CD8-positive, alpha-beta memory T cell (primary cell): ENCODE measurements at places on chromosomes 11 and 22. TPM values are rescaled to one million over a fixed set of nuclear protein-coding genes. Genes with fewer than 3 reads are reported as not detected.

- no peaks in the 10 kb centered on the region for H3K27me3 ChIP-seq
- H3K36me3 ChIP-seq: no peaks in the 10 kb centered on the region
- peaks cover 48% of the 10 kb centered on the region for H3K4me1 ChIP-seq
Measured at GRCh38 chr11:68326334-68327215, 14.2 kb downstream of the LRP5 start.

DNA sequence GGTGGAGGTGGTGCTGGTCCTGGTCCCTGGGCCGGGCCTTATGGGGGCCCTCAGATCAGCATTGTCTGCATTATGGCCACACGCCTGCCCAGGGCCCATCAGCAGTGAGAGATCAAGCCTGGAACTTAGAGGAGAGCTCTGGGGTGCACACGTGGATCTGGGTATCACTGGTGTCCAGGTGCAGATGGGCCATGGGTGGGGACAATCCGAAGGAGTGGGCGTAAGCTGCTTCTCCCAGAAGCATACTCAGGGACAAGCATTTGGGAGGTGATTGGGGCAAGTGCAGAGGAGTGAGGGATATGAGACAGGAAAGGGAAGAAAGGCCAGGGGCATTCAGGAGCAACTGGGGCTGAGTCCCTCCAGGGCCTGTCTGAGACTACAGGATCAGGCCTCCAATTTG is 84.3 kb downstream of the CSNK2A3 start:
- no peak overlapping the region for H3K27ac ChIP-seq
- no peaks in the 10 kb centered on the region for H3K27me3 ChIP-seq
- no peaks in the 10 kb centered on the region for H3K36me3 ChIP-seq
- no peaks in the 10 kb centered on the region for H3K4me1 ChIP-seq
- DNase-seq: no peak

- no peaks in the 10 kb centered on the region for H3K27me3 ChIP-seq
- peaks cover 4% of the 10 kb centered on the region for H3K4me1 ChIP-seq
- H3K36me3 ChIP-seq: peaks cover 12% of the 10 kb centered on the region
- no peak for DNase-seq
- no peak overlapping the region for H3K4me3 ChIP-seq
- no peak overlapping the region for H3K27ac ChIP-seq
Measured at GRCh38 chr11:90204832-90205646, 17.8 kb downstream of the CHORDC1 start.

- H3K36me3 ChIP-seq: no peaks in the 10 kb centered on the region
- H3K27me3 ChIP-seq: no peaks in the 10 kb centered on the region
- DNase-seq: no peak
Measured at GRCh38 chr11:17547051-17547577, at the start of gene OTOG. TSS of gene OTOG (plus strand) at chr11:17547259. CDS start at chr11:17547373, 114 bp downstream.

Gene RAC2
- 1,206 TPM for polyA plus RNA-seq

DNA sequence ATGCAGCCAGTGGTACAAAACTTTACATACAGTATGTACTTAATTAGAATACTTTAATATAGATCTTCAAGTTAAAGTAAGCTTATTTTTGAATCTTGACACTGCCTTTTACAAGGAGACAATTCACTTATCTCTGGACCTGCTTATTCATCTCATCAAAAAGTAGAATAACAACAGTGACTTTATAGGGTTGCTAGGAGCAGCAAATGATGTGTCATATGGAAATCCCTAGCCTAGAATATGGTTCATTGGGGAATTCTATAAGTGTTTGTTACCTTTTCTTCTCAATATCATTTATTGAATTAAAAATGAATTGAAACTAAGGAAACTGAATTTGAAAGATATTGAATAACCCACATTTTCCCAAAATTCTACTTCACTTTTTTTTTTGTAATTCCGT is 45.0 kb upstream of the FIBIN start:
- DNase-seq: no peak
- H3K27ac ChIP-seq: no peak overlapping the region
- H3K4me3 ChIP-seq: no peak overlapping the region
- H3K27me3 ChIP-seq: no peaks in the 10 kb centered on the region
- H3K36me3 ChIP-seq: no peaks in the 10 kb centered on the region

Gene CHORDC1
- polyA plus RNA-seq: 31.9 TPM

Gene BIRC3
- polyA plus RNA-seq: 36.7 TPM

DNA sequence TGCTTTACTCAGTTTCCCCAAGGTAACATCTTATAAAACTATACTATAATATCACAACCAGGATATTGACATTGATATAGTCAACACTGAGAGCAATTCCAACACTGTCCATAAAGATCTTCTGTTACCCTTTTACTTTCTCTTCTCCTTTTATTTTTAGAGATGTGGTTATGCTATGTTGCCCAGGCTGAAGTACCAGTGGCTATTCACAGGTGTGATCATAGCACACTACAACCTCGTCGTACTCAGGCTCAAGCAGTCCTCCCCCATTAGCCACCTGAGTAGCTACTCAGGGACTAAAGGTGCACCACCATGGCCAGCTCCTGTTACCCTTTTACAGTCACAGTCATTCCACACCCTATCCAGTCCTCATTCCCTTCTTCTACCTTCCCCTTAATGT is 119.7 kb downstream of the CWF19L2 start:
- no peak overlapping the region for H3K27ac ChIP-seq
- H3K36me3 ChIP-seq: no peaks in the 10 kb centered on the region
- H3K4me1 ChIP-seq: no peaks in the 10 kb centered on the region
- no peak overlapping the region for H3K4me3 ChIP-seq
- H3K27me3 ChIP-seq: no peaks in the 10 kb centered on the region

DNA sequence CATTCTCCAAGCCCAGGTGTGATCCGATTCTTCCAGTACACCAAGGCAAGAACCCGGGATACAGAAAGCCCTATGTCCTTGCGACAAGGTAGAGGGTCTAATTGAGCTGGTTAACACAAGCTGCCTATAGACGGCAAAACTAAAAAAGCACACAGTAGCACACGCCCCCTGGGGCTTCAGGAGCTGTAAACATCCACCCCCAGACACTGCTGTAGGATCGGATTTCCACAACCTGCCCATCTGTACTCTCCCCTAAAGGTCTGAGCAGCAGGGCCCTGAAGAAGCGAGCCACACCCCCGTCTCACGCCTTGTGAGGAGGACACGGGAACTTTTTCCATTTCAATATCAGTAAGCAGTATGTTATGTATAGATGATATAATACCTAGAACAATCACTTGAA is 624.7 kb downstream of the BUD13 start:
- H3K27me3 ChIP-seq: no peaks in the 10 kb centered on the region
- no peak overlapping the region for H3K27ac ChIP-seq
- H3K36me3 ChIP-seq: no peaks in the 10 kb centered on the region
- DNase-seq: no peak
- no peaks in the 10 kb centered on the region for H3K4me1 ChIP-seq

Gene VSIG2
- polyA plus RNA-seq: not detected

DNA sequence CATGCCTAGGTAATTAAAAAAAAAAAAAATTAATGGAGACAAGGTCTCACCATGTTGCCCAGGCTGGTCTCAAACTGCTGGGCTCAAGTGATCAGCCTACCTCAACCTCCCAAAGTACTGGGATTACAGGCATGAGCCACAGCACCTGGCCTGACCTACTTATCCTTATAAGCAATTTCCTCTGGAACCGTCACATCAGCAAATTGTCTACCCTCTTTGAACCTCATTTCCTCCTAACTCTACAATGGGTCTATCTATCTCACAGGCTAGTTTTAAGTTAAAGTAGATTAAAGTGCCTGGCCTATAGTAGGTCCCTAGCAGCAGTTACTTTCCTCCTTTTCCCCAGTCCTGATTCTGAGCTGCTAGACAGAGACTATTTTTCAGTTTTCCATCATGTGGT is 43.5 kb downstream of the THAP12 start:
- H3K27me3 ChIP-seq: no peaks in the 10 kb centered on the region
- no peak for DNase-seq
- no peaks in the 10 kb centered on the region for H3K4me1 ChIP-seq
- no peak overlapping the region for H3K4me3 ChIP-seq
- no peaks in the 10 kb centered on the region for H3K36me3 ChIP-seq
- H3K27ac ChIP-seq: no peak overlapping the region

GRCh38 chr22:41916745-41917358 is 2.0 kb upstream of the SHISA8 start:
- H3K36me3 ChIP-seq: no peaks in the 10 kb centered on the region
- no peak for DNase-seq
- H3K4me3 ChIP-seq: no peak overlapping the region
- peaks cover 20% of the 10 kb centered on the region for H3K4me1 ChIP-seq

DNA sequence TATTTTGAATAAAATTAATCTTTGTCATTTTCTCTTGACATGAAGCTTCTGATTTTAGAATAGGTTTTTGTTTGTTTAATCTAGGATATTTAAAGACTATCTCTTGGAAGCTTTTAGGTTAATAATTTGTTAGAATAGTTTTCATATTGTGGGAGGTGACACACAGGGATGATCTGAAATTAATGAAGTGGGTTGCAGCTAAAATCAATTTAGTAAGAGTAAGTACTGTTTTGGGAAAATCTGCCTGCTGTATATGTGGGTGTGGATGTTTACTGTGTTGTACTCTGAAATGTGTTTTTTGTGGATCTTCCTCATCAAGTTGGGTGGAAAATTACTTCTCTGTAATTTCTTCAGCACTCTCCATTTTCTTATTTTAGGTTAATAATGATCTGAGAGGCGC is 67.3 kb downstream of the BID start:
- H3K4me3 ChIP-seq: no peak overlapping the region
- H3K36me3 ChIP-seq: peaks cover 5% of the 10 kb centered on the region
- peaks cover 10% of the 10 kb centered on the region for H3K4me1 ChIP-seq
- H3K27ac ChIP-seq: no peak overlapping the region

- no peak overlapping the region for H3K27ac ChIP-seq
- no peaks in the 10 kb centered on the region for H3K36me3 ChIP-seq
- DNase-seq: no peak
- peaks cover 5% of the 10 kb centered on the region for H3K4me1 ChIP-seq
- H3K4me3 ChIP-seq: no peak overlapping the region
Measured at GRCh38 chr22:23414727-23415489, 165.2 kb downstream of the IGLL1 start.

GRCh38 chr11:57644748-57645688 is 4.7 kb downstream of the YPEL4 start:
- no peak overlapping the region for H3K4me3 ChIP-seq
- H3K4me1 ChIP-seq: peaks cover 12% of the 10 kb centered on the region
- H3K27ac ChIP-seq: no peak overlapping the region
- DNase-seq: peak; percentile 89

- DNase-seq: no peak
- H3K4me1 ChIP-seq: no peaks in the 10 kb centered on the region
- H3K36me3 ChIP-seq: no peaks in the 10 kb centered on the region
- H3K27me3 ChIP-seq: no peaks in the 10 kb centered on the region
- H3K4me3 ChIP-seq: no peak overlapping the region
Measured at GRCh38 chr22:50138041-50138440, 32.5 kb upstream of the PANX2 start.

- peak overlapping the region; percentile 85 for H3K4me3 ChIP-seq
- H3K27me3 ChIP-seq: no peaks in the 10 kb centered on the region
- H3K36me3 ChIP-seq: peaks cover 7% of the 10 kb centered on the region
- peak; percentile 57 for DNase-seq
Measured at GRCh38 chr11:63985812-63986155, 454 bp upstream of the OTUB1 start.

DNA sequence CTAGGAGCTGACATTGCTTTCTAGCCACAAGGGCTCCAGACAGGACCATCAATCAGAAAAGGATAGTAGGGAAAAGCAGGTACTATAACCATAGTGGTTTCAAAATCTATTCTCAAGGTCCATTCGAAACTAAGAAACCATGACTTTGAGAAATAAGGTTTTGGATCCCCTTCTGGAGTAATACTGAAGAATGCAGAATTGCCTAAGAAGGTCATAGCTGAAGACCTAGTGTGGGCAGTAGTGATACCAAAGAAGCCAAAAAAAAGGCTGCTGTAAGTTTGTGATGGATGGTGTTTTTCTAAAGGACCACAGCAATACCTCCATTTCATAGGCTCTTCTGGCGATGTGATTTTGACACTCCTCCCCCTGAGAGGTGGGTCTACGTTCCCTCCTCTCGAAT is 163.1 kb downstream of the MAML2 start:
- H3K27ac ChIP-seq: no peak overlapping the region
- H3K4me1 ChIP-seq: peaks cover 7% of the 10 kb centered on the region
- no peaks in the 10 kb centered on the region for H3K36me3 ChIP-seq
- no peak for DNase-seq
- no peak overlapping the region for H3K4me3 ChIP-seq

Gene MYBPC3
- not detected for polyA plus RNA-seq

- no peaks in the 10 kb centered on the region for H3K36me3 ChIP-seq
- peak overlapping the region; percentile 34 for H3K4me3 ChIP-seq
- no peak overlapping the region for H3K27ac ChIP-seq
- H3K27me3 ChIP-seq: no peaks in the 10 kb centered on the region
- peaks cover 6% of the 10 kb centered on the region for H3K4me1 ChIP-seq
Measured at GRCh38 chr11:67731583-67731982, 57.2 kb upstream of the ALDH3B2 start.

- DNase-seq: no peak
- H3K4me3 ChIP-seq: no peak overlapping the region
- peaks cover 8% of the 10 kb centered on the region for H3K4me1 ChIP-seq
- H3K36me3 ChIP-seq: no peaks in the 10 kb centered on the region
- H3K27ac ChIP-seq: no peak overlapping the region
- H3K27me3 ChIP-seq: no peaks in the 10 kb centered on the region
Measured at GRCh38 chr11:118277312-118277711, 13.2 kb upstream of the MPZL2 start.

DNA sequence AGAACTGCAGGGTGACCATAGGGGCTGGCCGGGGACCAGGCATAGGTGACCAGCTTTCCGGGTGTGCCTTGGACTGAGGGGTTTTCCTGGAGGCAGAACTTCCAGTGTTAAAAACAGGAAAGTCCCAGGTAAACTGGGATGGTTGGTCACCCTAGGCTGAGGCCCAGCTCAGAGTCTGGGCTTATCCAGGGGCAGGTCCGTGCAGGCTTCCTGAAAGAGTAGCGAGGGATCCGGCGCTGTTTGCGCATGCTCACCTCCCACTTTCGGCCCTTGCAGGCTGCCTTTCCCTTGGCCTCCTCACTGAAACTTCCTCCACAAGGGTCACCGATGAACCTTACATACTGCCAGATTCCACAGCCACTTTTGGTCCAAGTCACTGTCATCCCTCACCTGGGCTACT is 119.8 kb upstream of the PLET1 start:
- no peak overlapping the region for H3K27ac ChIP-seq
- H3K4me1 ChIP-seq: no peaks in the 10 kb centered on the region
- H3K36me3 ChIP-seq: no peaks in the 10 kb centered on the region
- H3K4me3 ChIP-seq: no peak overlapping the region
- no peaks in the 10 kb centered on the region for H3K27me3 ChIP-seq

Gene POU2AF2
- polyA plus RNA-seq: not detected

GRCh38 chr11:63488789-63489188 is 2.2 kb downstream of the PLAAT5 start:
- DNase-seq: no peak
- H3K27me3 ChIP-seq: no peaks in the 10 kb centered on the region
- H3K4me3 ChIP-seq: no peak overlapping the region
- H3K27ac ChIP-seq: no peak overlapping the region

Gene MPZL3
- polyA plus RNA-seq: 10.6 TPM
